Mesothelial cell of epicardium (in vitro differentiated cells): ENCODE measurements at places on chromosomes 1 and 21.

GRCh38 chr1:106962591-106962990 is 93.9 kb upstream of the PRMT6 start:
- no peaks in the 10 kb centered on the region for H3K4me1 ChIP-seq
- no peak for DNase-seq
- H3K27me3 ChIP-seq: peaks cover 4% of the 10 kb centered on the region

- H3K4me1 ChIP-seq: peaks cover 19% of the 10 kb centered on the region
- H3K27ac ChIP-seq: peak overlapping the region; percentile 94
- H3K4me3 ChIP-seq: peak overlapping the region; percentile 96
- H3K36me3 ChIP-seq: peaks cover 20% of the 10 kb centered on the region
- DNase-seq: no peak
Observed at GRCh38 chr1:77218477-77219165, 609 bp downstream of the PIGK start.

DNA sequence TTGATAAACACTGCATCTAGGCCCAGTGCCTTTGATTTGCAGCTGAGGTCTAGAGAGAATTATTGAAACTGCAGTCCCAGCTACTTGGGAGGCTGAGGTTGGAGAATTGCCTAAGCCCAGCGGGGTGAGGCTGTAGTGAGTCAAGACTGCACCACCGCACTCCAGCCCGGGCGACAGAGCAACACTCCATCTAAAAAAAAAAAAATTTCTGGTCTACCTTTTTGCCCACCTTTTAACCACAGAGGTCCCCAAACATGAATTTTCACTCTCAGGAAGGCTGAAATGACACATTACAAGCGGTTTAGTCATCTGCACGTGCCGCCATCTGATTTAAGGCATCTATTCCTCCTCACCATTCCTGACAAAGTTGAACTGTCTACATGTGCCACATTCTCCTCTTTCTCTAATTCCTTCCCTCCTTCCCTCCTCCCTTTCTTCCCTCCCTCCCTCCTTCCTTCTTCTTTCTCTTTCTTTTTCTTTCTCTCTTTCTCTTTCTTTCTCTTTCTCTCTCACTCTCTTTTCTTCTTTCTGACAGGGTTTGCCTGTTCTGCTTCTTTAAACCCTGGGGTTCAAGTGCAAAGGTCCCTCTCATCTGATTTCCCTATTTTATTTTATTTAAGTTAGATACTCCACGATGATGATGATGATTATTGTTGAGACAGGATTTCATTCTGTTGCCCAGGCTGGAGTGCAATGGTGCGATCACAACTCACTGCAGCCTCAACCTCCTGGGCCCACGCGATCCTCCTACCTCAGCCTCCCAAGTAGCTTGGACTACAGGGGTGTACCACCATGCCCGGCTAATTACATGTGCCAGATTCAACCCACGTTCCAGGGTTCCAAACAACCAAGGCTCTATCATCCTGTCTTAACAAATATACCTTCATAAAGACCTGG is 3.0 kb upstream of the SOD1 start:
- DNase-seq: no peak
- no peaks in the 10 kb centered on the region for H3K36me3 ChIP-seq
- H3K4me3 ChIP-seq: no peak overlapping the region

- no peaks in the 10 kb centered on the region for H3K27me3 ChIP-seq
- H3K36me3 ChIP-seq: no peaks in the 10 kb centered on the region
- no peak overlapping the region for H3K4me3 ChIP-seq
- no peak overlapping the region for H3K27ac ChIP-seq
- no peak for DNase-seq
- no peaks in the 10 kb centered on the region for H3K4me1 ChIP-seq
Observed at GRCh38 chr1:170402476-170403311, 129.3 kb upstream of the GORAB start.

DNA sequence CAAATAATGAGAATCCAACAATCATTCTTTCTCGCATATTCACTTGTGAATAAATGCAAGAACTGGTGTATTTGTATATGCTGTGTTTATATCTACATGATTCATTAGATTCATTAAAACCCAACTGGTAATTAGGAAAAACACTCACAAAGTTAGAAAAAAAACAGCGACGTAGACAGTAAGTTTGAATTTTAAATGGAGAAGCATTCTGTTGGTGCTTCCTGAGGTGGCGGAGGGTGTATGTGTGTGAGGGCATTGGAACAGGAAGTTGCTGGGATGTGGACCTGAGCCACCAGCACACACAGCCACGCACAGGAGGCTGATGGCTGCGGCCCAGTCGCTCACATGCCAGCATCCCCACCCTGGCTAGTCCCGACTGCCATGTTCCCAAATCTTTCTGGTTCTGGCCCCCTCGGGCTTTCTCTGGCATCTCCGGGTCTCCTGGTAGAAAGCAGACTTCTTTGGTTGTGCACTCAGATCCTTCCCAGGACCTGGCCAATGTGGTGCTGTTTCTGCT is 121.6 kb upstream of the IRF2BP2 start:
- H3K4me1 ChIP-seq: peaks cover 41% of the 10 kb centered on the region
- H3K36me3 ChIP-seq: no peaks in the 10 kb centered on the region
- DNase-seq: no peak
- H3K4me3 ChIP-seq: no peak overlapping the region
- no peaks in the 10 kb centered on the region for H3K27me3 ChIP-seq
- H3K27ac ChIP-seq: peak overlapping the region; percentile 41

- no peak overlapping the region for H3K4me3 ChIP-seq
- no peaks in the 10 kb centered on the region for H3K36me3 ChIP-seq
- no peaks in the 10 kb centered on the region for H3K27me3 ChIP-seq
- no peaks in the 10 kb centered on the region for H3K4me1 ChIP-seq
- DNase-seq: no peak
- H3K27ac ChIP-seq: no peak overlapping the region
Observed at GRCh38 chr1:248611883-248612414, 14.4 kb upstream of the OR2T10 start.

DNA sequence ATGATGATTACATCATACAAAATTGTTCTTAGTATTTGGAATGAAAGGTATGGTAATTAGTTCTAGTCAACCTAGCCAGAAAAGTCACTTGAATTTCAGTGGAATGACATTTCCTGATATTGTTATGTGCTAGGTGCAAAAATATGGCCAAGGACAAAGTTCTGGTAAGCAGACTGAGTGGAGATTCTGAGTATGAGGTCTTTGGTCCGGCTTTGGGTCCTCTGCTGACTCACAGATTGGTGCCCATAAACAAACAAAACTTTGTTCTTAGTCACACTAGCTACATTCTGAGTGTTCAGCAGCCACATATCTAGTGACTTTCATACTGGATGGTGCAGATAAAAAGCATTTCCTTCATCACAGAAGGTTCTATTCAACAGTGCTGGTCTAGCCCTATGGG is 206.1 kb downstream of the ZNF648 start:
- H3K27me3 ChIP-seq: no peaks in the 10 kb centered on the region
- H3K36me3 ChIP-seq: no peaks in the 10 kb centered on the region
- H3K4me3 ChIP-seq: no peak overlapping the region
- no peaks in the 10 kb centered on the region for H3K4me1 ChIP-seq
- H3K27ac ChIP-seq: no peak overlapping the region

DNA sequence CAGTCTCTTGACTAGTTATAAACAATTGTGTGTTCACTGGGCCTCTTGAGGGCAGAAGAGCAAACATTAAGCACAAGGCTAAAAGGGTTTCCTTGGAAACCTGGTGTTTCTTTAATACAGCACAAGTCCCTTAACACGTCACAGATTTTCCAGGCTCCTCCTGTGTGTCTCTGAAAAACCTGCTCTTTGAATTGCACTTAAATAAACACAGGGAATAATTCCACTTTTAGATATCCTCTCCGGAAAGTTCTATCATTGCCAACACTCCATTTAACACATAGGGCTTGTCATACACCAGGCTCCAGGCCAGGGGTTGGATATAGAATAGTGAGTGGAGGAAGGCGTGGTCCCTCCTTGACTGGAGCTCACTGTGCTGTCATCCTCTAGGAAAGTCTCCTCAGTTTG is 442.6 kb downstream of the DSCAM start:
- peaks cover 2% of the 10 kb centered on the region for H3K4me1 ChIP-seq
- no peak overlapping the region for H3K4me3 ChIP-seq
- DNase-seq: no peak
- H3K27ac ChIP-seq: no peak overlapping the region
- H3K36me3 ChIP-seq: no peaks in the 10 kb centered on the region

GRCh38 chr1:93846206-93846991 is 32.6 kb downstream of the DNTTIP2 start:
- peak overlapping the region; percentile 97 for H3K27ac ChIP-seq
- H3K4me1 ChIP-seq: peaks cover 17% of the 10 kb centered on the region
- peaks cover 6% of the 10 kb centered on the region for H3K36me3 ChIP-seq
- peak; percentile 88 for DNase-seq

- H3K36me3 ChIP-seq: peaks cover 3% of the 10 kb centered on the region
- peaks cover 20% of the 10 kb centered on the region for H3K4me1 ChIP-seq
- H3K27ac ChIP-seq: no peak overlapping the region
- DNase-seq: no peak
- no peak overlapping the region for H3K4me3 ChIP-seq
- no peaks in the 10 kb centered on the region for H3K27me3 ChIP-seq
Observed at GRCh38 chr1:219542828-219543518, 69.9 kb downstream of the ZC3H11B start.

- no peak overlapping the region for H3K27ac ChIP-seq
- DNase-seq: no peak
- H3K27me3 ChIP-seq: peaks cover 51% of the 10 kb centered on the region
- H3K36me3 ChIP-seq: no peaks in the 10 kb centered on the region
- no peak overlapping the region for H3K4me3 ChIP-seq
- H3K4me1 ChIP-seq: peaks cover 13% of the 10 kb centered on the region
Observed at GRCh38 chr1:3711780-3712451, 40.3 kb upstream of the CCDC27 start.

DNA sequence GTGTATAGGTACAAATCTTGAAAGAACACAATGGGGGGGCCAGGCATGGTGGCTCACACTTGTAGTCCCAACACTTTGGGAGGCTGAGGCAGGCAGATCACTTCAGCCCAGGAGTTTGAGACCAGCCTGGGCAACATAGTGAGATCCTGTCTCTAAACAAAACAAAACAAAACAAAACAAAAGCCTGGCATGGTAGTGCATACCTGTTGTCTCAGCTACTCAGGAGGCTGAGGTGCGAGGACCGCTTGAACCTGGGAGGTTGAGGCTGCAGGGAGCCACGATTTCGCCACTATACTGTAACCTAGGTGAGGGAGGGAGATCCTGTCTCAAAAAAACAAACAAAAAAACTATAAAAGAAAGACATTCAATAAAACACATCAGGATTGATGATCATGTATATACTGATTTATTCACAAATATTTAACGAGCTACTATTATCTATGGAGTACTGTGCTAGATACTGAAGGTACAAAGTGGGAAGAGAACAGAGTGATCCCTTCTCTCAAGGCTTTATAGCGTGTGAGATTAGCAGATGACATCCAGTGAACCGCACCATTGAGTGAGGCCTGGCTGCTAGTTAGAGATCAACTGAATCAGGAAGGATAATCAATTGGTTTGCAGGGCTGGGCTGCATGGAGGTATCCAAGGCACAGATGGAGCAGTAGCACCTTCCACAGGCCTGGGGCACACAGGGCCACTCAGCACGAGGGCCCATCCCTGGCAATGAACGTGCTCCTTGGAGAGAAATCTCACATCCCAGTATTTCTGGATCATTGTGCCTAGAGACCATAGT is 26.4 kb downstream of the ELF3 start:
- H3K4me3 ChIP-seq: no peak overlapping the region
- no peak for DNase-seq
- H3K4me1 ChIP-seq: peaks cover 17% of the 10 kb centered on the region
- H3K27me3 ChIP-seq: no peaks in the 10 kb centered on the region
- no peak overlapping the region for H3K27ac ChIP-seq

DNA sequence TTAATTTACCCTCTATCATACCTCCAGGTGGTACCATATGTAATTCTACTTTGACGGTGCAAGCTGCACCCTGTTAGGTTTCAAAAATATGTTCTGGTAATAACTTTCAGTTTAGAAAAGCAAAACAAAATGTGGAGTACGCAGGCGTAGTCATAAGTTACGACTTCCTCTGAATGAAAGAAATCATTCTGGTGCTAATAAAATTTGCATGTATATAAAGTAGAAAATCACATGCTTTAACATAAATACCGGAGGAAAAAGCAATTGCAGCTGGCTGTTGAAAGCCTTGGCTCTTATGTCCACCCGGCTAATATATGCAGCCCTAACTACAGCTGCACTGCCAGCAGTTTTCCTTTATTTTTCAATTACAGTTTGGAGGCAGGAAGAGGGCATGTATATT is 65.2 kb upstream of the TMPRSS15 start:
- DNase-seq: no peak
- peaks cover 18% of the 10 kb centered on the region for H3K4me1 ChIP-seq
- no peak overlapping the region for H3K27ac ChIP-seq
- H3K4me3 ChIP-seq: no peak overlapping the region
- peaks cover 5% of the 10 kb centered on the region for H3K27me3 ChIP-seq
- H3K36me3 ChIP-seq: no peaks in the 10 kb centered on the region

DNA sequence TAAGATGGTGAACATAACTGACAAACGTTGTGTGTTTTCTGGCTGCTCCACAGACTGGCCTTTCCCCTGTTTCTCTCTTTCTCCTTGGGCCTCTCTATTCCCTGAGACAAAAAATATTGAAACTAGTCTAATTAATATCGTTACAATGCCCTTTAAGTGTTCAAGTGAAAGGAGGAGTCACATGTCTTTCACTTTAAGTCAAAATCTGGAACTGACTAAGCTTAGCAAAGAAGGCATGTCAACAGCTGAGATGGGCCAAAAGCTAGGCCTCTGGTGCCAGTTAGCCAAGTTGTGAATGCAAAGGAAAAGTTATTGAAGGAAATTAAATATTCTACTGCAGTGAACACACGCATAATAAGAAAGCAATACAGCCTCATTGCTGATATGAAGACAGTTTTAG is 32.2 kb upstream of the FCRL3 start:
- no peaks in the 10 kb centered on the region for H3K36me3 ChIP-seq
- no peak overlapping the region for H3K27ac ChIP-seq
- no peak overlapping the region for H3K4me3 ChIP-seq
- H3K4me1 ChIP-seq: no peaks in the 10 kb centered on the region
- H3K27me3 ChIP-seq: peaks cover 2% of the 10 kb centered on the region

DNA sequence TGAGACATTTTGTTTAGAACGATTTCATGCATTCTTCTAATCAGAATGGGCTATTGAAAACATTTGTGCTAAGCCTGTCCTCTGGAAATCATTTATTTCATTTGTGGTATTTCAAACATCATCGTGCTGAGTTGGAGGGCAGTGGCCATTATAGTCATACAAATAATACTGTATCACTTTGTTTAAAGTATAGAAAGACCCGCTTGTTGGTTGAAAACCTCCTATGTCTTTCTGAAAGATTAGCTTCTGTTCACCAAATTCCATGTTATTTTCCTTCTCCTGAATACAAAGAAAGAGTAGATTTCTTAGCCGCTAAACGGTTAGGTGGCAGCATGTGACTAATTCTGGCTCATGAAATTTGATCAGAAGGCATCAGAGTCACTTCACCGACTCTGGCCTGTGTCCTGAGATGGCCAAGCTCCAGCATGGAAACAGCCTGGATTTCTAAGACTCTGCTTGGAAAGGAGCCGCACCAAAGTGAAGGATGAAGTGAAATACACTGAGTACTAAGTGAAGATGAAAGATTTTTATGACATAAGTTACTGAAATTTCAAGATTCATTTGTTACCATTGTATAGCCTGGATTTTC is 355.1 kb downstream of the USP25 start:
- no peaks in the 10 kb centered on the region for H3K27me3 ChIP-seq
- H3K36me3 ChIP-seq: peaks cover 13% of the 10 kb centered on the region
- H3K27ac ChIP-seq: peak overlapping the region; percentile 79
- DNase-seq: no peak
